NCI-H748 treated with DMSO at 0.1 percent for 48 hours (cell line): ENCODE measurements at places on chromosomes 11 and 22.

GRCh38 chr11:46407635-46408034 is 16.1 kb upstream of the CHRM4 start:
- no peak for DNase-seq

GRCh38 chr11:44727373-44728287 is 868 bp downstream of the TSPAN18 start:
- peak; percentile 37 for DNase-seq

- no peak for DNase-seq
These were observed 64.5 kb upstream of the CRTAM start for GRCh38 chr11:122773781-122774266.

DNA sequence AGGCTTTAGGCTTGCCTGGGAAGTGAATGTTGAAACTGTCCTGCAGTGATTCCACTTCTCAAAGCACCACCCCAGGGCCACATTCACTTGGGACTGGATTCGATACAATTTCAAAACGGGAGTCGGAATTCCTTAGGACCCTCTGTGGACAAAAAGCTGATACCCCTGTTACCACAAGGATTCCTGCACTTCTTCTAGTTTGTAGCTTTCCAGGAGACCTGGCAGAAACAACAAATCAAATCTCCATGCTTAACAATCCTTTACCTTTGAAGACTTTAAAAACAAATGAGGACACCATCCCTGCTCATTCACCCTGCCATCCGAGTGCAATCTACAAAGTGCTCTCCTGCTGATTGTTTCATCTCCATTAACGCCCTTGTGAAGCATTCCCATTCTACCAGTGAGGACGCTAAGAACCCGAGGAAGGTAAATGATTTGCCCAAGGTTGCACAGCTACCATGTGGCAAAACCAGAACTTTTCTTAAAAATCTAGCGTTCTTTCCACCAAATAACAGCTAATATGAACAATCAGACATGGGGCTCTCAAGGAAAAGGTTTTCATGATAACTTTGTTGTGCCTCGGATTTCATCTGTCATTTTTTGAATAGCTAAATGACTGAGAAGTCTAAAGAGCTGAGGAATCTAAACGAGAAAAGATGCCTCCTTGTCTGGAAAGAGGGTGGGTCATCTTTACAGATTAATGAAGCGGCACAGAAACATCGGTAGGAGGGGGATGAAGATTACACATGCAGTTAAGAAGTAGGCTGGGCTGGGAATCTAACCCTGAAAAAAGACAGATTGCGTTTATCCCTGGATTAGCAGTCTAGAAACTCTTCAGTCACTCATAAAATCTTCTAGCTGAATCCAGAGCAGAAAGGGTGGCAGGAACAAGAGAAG is 720 bp upstream of the MPZL2 start:
- no peak for DNase-seq

- no peak for DNase-seq
These were observed 3.7 kb upstream of the MUC5AC start for GRCh38 chr11:1153951-1154493.

- DNase-seq = peak; percentile 39
These were observed 6.8 kb downstream of the NAA40 start for GRCh38 chr11:63945477-63946163.

- DNase-seq = no peak
These were observed 241.6 kb downstream of the SWAP70 start for GRCh38 chr11:9905501-9905951.

GRCh38 chr11:86141727-86142126 is 72.8 kb upstream of the PICALM start:
- no peak for DNase-seq

GRCh38 chr11:34029176-34029575 is 22.4 kb upstream of the CAPRIN1 start:
- DNase-seq = no peak

GRCh38 chr11:125344846-125345420 is 151.1 kb downstream of the FEZ1 start:
- DNase-seq = no peak

GRCh38 chr11:69088676-69089146 is 40.0 kb downstream of the TPCN2 start:
- DNase-seq = peak; percentile 47

GRCh38 chr22:35995348-35995747 is 33.3 kb downstream of the RBFOX2 start:
- no peak for DNase-seq

- no peak for DNase-seq
These were observed 79.2 kb downstream of the BRD1 start for GRCh38 chr22:49748514-49748913.

DNA sequence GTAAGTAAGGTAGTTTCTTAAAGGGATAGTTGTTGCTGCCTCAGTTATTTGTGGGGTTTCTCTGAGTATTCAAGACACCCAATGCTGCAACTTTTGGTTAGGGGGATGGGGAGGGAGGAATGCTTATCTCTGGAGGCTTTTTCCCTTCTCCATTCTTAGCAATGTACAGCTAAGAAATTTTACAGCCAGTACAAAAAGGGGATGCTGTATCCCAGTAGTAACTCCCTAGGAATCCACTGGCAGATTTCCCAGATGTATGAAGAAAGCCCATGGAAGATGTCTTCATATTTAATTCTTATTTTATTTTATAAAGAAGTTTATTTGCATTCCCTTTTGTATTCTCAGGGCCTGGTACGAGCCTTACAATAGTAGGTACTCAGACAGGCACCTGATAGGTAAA is 154.8 kb downstream of the ENTHD1 start:
- DNase-seq = no peak

GRCh38 chr22:46802608-46803027 is 40.2 kb downstream of the TBC1D22A start:
- no peak for DNase-seq

- DNase-seq = no peak
These were observed 884 bp downstream of the IL10RA start for GRCh38 chr11:117986981-117987574.

DNA sequence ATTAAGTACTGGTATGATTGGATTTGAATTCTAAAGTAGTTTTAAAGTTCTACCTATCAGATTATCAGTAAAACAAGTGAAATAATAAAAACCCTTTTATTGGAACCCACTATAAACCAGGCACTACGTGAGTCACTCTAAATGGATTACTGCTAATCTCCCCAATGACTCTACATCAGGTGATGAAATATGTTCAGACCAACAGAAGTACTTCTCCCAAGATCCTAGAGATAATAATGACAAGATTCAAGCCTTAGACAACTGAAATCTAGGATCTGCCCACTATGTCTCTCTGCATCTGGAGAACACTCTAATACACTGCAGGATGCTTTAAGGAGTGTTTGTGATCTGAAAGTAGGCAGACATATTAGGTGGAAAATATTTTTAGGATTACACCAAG is 652.1 kb upstream of the CHORDC1 start:
- DNase-seq = no peak

- no peak for DNase-seq
These were observed 26.4 kb downstream of the VPS37C start for GRCh38 chr11:61134801-61135257.

DNA sequence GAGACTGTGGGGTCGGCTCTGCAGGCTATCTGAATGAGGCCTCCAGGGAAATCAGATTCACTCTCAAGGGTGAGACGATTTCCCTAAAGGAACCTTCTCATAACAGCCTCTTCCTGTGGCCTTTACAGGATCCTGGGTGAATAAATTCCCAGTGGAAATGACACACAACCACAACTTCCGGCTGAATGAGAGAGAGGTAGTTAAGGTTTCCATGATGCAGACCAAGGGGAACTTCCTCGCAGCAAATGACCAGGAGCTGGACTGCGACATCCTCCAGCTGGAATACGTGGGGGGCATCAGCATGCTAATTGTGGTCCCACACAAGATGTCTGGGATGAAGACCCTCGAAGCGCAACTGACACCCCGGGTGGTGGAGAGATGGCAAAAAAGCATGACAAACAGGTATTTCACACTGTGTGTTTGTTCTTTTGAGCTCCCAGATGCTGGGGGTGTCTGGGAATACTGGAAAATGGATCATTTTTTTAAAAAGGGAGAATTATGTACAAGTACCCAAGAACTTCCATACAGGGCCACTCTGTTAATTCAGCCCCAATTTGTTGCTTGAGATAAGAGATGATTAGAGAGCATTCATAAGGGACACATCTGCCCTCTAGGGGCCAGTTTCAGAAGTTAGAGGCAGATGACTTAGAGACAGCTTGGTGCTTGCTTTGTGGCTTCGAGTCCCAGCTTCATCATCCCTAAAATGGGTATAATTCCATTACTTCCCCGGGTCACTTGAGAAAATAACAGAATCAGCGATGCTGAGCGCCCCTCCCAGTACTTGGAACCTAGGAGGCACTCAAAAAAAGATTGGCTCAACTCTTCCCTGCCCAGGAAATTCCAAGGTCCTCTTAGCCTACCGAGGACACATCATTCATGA is 10.2 kb downstream of the SERPIND1 start:
- no peak for DNase-seq

GRCh38 chr22:47357086-47357485 is 594.6 kb downstream of the TBC1D22A start:
- no peak for DNase-seq

DNA sequence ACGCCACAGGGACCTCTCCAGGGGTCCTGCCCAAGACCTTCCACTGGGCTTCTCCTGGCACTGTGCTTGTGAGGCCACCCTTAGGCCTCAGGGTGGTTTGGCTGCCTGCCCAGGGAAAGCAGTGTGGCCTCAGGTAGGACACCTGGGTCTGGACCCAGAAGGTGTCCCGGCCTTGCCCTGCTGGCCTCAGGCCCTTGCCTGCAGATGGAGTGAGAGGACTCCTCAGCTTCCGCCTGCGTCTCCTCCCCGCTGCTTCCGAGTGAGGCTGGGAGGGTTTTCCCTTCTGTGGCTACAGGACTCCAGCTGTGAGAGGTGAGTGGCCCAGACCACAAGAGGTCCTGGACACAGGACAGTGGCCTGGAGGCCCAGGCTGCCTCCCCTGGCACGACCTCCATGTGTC is 60.4 kb downstream of the WNT7B start:
- DNase-seq = no peak

DNA sequence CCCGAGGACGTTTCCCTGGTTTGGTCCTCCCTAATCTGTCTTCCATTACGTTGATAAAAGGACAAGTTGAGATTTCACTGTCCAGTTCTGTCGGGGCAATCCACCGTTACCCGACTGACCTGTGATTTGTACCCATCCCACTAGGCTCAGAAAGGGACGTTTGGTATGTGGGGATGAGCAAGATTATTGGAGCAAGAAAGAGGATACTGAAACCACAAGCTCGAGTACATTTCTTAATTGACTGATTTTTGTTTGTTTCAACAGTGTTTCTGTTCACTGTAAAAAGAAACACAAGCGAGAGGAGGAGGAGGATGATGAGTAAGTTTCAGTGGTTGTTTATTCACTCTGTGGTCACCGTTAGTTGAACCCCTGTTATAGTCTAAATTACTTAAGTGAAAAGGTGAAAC is 969 bp downstream of the CCDC117 start:
- no peak for DNase-seq

GRCh38 chr22:33652615-33653014 is 267.7 kb downstream of the LARGE1 start:
- no peak for DNase-seq

GRCh38 chr11:14742849-14743559 is 99.4 kb downstream of the PDE3B start:
- DNase-seq = no peak

DNA sequence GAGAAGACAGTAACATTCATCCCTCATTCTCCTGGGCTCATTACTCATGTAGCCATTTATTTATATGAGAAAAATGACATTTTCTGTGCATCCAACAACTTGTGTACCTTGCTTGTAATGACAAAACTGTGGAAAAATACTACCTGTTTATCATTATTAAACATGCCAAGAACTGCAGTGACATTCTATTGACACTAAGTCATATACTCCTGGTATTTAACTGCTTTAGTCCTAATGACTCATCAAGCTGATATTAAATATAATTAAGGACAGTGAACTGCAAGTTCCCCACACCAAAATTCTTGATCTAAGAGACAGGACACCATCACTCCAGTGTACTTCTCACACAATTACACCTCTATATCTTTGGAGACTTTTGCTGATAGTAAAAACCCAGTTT is 1328.7 kb upstream of the RAG2 start:
- DNase-seq = no peak

DNA sequence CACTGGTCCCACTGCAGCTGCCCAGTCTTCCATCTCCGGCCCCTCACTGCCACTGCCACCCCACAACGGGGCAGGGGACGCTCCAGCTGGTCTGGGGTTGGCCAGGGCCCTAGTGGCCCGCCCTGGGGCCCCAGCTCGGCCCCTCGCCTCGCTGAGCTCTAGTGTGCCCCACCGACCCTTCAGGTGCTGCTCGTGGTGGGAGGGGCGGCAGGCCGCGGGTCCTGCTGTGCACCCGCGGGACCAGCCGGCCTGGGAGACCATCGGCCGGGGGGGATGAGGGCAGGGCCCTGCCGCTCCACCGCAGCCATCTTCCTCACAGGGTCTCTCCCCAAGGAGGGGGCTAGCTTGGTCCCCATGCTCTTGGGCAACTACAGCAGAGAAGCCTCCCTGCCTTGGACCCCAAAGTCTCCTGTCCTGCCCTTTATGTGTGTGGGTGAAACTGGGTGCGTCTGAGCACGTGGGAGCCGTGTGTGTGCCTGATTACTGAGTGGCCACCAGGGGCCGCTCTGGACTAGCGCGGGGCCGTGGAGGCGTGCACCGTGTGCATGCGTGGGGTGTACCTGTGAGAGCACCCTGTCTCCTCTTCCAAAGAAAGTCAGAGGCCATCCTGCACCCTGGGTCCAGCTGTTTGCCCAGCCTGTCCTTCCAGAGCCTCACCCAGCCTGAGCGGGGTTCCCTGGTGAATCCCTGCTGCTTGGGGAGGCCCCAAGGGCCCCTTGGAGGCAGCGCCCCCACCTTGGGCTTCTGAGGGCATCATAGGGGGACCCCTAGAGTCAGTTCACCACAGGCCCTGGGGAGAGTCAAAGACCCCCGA is 6.0 kb upstream of the ACR start:
- DNase-seq = peak; percentile 33

- DNase-seq = peak; percentile 25
These were observed 109.3 kb downstream of the GGTLC2 start for GRCh38 chr22:22753526-22754267.

- no peak for DNase-seq
These were observed 5.4 kb downstream of the KBTBD4 start for GRCh38 chr11:47573321-47573720.

DNA sequence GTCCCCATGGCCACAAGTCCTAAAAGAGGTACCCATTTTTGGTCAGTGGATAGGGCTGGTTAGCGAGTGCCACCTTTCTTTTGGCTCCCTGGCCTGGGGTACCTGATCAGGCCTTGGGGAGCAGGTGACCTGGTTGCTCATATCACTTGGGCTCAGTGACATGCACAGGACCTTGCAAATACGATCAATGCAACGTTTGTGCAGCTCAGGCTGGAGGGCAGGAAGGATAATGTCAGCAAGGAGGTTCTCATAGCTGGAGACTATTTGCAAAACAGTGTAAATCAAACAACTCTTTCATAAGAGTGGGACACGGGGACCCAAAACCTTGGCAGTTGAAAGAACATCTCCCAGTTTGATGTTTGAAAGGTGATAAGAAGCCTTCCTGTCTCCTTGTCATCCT is 127.4 kb upstream of the CADM1 start:
- DNase-seq = no peak

- no peak for DNase-seq
These were observed 115.9 kb downstream of the NAV2 start for GRCh38 chr11:19828382-19829108.
